ENCODE measurements at places on chromosomes 4 and X. TPM values are rescaled to one million over a fixed set of nuclear protein-coding genes. Genes with fewer than 3 reads are reported as not detected.

TCEANC gene
- 2.0 TPM for polyA plus RNA-seq

- H3K27me3 ChIP-seq, result no peaks in the 10 kb centered on the region
- no peaks in the 10 kb centered on the region for H3K4me1 ChIP-seq
- no peak overlapping the region for H3K4me3 ChIP-seq
- H3K27ac ChIP-seq, result no peak overlapping the region
- no peaks in the 10 kb centered on the region for H3K36me3 ChIP-seq
Observed at GRCh38 chr4:21856754-21857153, 91.8 kb downstream of the KCNIP4 start.

WDR17 gene
- 0.81 TPM for polyA plus RNA-seq

- H3K4me3 ChIP-seq, result no peak overlapping the region
- no peaks in the 10 kb centered on the region for H3K36me3 ChIP-seq
- no peaks in the 10 kb centered on the region for H3K27me3 ChIP-seq
- no peak for DNase-seq
- no peak overlapping the region for H3K27ac ChIP-seq
Observed at GRCh38 chr4:86974551-86974994, 39.8 kb downstream of the AFF1 start.

PNMA5 gene
- polyA plus RNA-seq, result not detected

DNA sequence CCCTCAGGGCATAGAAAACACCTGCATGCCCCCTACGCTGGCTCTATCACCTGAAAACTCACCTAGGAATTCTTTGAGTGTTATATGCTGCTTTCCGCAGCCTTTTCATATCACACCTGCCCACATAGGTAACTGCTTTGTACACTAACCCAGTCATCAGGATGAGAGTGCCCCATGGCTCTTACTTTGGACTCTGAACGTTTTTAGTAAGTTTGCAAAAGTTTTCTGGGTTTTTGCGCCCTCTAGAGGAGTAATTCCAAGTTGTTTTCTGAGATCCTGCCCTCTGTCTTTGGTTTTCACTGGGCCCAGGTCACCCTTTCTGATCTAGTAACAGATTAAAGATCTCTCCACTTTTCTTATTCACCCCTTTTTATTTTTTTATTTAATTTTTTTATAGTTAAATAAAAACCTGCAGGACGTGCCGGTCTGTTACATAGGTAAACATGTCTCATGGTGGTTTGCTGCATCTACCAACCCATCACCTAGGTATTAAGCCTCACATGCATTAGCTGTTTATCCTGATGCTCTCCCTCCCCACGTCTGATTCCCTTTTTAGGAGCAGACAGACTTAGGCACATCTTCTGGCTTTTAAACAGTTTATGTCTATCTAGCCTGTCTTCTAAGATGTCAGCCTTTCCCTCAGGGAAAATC, 139.2 kb downstream of the NWD2 start:
- no peaks in the 10 kb centered on the region for H3K36me3 ChIP-seq
- DNase-seq, result peak; percentile 37
- no peak overlapping the region for H3K4me3 ChIP-seq
- H3K27me3 ChIP-seq, result no peaks in the 10 kb centered on the region

DNA sequence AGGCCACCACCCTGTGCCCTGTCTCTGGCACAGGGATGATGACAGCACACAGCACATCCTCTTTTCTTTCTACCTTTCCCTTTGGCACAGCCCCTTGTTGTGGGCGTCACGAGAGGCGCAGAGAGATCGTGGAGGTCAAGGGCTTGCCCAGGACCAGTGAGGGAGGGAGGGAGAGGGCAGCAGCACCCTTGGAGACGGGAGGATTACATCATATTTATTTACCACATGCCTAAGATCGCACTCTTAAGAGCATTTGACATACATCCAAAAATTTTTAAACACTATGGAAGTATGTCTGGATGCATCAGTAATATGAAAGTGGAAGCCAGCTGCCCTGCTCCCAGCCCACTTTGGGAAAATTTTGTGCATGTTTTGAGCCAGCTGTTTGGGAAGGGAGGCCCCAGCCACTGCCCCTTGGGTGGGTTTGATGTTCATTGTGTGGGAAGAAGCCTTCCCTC, 12.7 kb downstream of the WFS1 start:
- peak overlapping the region; percentile 71 for H3K27ac ChIP-seq
- H3K27me3 ChIP-seq, result no peaks in the 10 kb centered on the region
- H3K4me3 ChIP-seq, result no peak overlapping the region
- H3K4me1 ChIP-seq, result peaks cover 11% of the 10 kb centered on the region
- H3K36me3 ChIP-seq, result no peaks in the 10 kb centered on the region
- no peak for DNase-seq

DNA sequence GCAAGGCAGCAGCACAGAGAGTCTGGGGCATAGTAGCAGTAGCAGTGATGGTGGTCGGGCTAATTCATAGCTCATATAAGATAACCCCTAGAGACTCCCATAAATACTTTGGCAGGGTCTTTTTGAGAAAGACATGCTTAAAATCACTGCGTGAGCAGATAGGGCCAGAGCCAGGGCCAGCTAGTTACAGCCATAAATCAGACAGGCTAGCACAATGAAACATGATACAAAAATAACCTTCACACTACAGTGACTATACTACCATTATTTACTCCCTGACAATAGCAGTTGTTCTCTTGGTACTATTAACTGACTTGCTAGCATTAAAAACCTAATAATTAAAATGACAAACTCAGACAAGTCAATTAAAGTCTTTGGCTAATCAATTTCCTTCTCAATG, 295.9 kb downstream of the SMARCA1 start:
- no peaks in the 10 kb centered on the region for H3K4me1 ChIP-seq
- H3K27ac ChIP-seq, result no peak overlapping the region
- H3K36me3 ChIP-seq, result no peaks in the 10 kb centered on the region
- H3K27me3 ChIP-seq, result no peaks in the 10 kb centered on the region
- no peak overlapping the region for H3K4me3 ChIP-seq
- no peak for DNase-seq

GRCh38 chr4:4601803-4602369, 60.0 kb upstream of the STX18 start:
- no peak overlapping the region for H3K4me3 ChIP-seq
- no peak overlapping the region for H3K27ac ChIP-seq
- H3K4me1 ChIP-seq, result no peaks in the 10 kb centered on the region
- H3K27me3 ChIP-seq, result no peaks in the 10 kb centered on the region

DNA sequence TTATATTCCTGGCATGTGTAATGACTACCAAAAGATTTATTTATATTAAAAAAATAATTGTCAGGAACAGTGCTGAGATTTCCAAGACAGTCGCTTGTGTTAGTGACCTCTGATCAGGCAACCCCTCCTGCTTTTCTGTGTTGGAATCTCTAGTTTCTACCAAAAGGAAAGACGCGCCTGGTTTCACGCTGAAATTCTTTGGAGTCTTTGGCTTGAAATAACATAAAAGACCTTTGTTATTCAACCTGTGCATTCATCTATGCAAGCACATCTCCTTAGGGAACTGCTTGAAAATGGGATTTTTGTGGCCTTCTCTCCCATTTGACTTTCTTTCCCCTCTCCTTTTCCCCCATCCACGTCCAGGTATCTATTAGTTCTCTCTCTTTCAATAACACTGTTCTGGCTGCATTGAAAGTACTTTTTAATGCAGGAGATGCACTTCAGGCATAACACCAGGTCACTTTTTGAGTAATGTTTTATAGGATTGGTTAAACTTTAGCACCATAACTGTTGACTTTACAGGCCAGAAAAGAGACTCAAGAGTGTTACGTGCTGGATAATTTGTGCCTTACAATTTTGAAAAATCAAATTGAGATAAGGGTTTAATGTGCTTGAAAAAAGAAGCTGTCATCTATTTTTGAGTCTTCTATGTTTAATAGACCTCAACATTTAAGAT, 172.7 kb downstream of the GPAT3 start:
- H3K4me1 ChIP-seq, result no peaks in the 10 kb centered on the region
- DNase-seq, result no peak
- H3K4me3 ChIP-seq, result no peak overlapping the region
- H3K27me3 ChIP-seq, result no peaks in the 10 kb centered on the region
- no peak overlapping the region for H3K27ac ChIP-seq

TMEM156 gene
- 1.0 TPM for polyA plus RNA-seq

GRCh38 chr4:123163501-123163900, 233.1 kb upstream of the SPRY1 start:
- DNase-seq, result no peak
- no peak overlapping the region for H3K4me3 ChIP-seq
- no peaks in the 10 kb centered on the region for H3K27me3 ChIP-seq
- H3K27ac ChIP-seq, result no peak overlapping the region
- no peaks in the 10 kb centered on the region for H3K4me1 ChIP-seq

GRCh38 chr4:138389976-138390685, 148.0 kb upstream of the SLC7A11 start:
- no peaks in the 10 kb centered on the region for H3K4me1 ChIP-seq
- H3K27ac ChIP-seq, result no peak overlapping the region
- DNase-seq, result no peak
- no peak overlapping the region for H3K4me3 ChIP-seq

- H3K4me3 ChIP-seq, result no peak overlapping the region
- H3K36me3 ChIP-seq, result no peaks in the 10 kb centered on the region
- H3K27me3 ChIP-seq, result no peaks in the 10 kb centered on the region
- H3K4me1 ChIP-seq, result no peaks in the 10 kb centered on the region
- no peak overlapping the region for H3K27ac ChIP-seq
Observed at GRCh38 chrX:85851418-85851817, 195.9 kb downstream of the CHM start.

DNA sequence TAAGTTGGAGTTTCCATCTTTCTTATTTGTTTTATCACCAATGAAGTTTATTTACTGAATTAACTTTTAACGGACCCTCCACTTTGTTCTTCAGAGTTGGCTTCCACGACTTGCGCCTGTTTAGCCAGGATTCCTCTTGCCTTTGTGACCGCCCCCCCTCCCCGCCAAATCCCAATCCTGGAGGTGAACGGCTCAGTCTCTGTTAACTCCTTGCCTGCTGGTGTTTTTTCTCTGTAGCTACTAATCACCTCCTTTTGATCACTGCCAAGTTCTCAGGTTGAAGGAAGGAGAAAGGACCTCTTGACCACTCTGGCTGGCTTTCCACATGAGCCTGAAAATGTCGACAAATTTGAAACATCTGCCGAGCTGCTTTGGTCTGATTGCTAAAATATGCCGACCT, 46.8 kb upstream of the BCOR start:
- H3K4me1 ChIP-seq, result peaks cover 25% of the 10 kb centered on the region
- DNase-seq, result no peak
- H3K27me3 ChIP-seq, result peaks cover 34% of the 10 kb centered on the region
- no peak overlapping the region for H3K27ac ChIP-seq

- no peak for DNase-seq
- no peaks in the 10 kb centered on the region for H3K36me3 ChIP-seq
- H3K27me3 ChIP-seq, result no peaks in the 10 kb centered on the region
Observed at GRCh38 chr4:112185334-112185733, 40.1 kb downstream of the FAM241A start.

DNA sequence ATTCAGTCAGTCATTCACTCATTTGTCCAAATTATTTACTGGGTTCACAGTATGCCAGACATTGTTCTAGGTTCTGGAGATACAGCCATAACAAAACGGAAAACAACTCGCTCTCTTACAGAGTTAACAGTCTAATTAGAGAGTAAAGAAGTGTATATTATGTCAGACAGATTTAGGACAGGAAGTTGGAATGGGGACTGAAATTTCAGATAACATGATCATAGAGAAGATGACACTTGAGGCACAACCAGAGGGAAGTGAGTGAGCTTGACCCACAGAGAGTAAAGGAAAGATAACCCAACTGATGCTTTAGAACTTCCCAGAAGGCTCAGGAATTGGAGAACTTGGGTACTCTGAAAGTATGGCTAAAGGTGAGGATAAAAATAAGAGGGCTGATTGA, 139.4 kb downstream of the ZAR1 start:
- DNase-seq, result no peak
- H3K27me3 ChIP-seq, result no peaks in the 10 kb centered on the region
- no peaks in the 10 kb centered on the region for H3K36me3 ChIP-seq
- no peak overlapping the region for H3K27ac ChIP-seq

DNA sequence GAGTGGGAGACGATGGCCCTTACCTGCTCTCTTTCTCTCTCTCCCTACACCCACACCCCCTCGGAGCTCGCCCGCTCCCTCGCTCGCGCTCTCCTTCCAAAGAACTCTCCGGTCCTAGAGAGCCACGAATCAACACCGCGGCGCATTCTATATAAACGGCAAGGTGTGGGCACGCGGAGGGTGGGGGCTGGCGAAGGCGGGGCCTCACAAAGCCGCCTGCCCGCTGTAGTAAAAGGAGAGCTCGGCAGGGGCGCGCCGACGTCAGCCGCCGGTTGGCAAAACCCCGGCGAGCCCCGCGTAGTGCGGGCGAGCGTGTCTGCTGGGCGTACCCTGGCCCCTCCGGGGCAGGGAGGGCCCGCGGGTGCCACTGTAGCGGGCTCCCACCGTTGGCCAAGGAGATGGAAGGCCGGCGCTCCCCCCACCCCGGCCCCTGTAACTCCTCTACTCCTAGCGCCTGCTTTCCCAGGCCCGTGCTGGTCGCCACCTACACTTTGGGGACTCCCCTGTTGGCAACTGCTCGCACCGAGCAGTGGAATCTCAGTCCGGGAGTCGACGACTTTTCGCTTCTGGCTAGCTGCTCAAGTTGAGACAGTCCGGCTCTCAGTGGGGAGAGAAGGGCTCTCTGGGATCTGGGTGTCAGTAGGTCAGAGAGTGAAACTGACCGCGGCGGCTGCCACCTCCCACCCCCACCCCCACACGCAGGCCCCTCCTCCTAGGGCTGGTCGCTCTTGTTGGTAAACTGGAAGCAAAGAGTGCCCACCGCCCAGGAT, 325.5 kb upstream of the F9 start:
- H3K27ac ChIP-seq, result no peak overlapping the region
- DNase-seq, result no peak
- no peaks in the 10 kb centered on the region for H3K4me1 ChIP-seq
- H3K36me3 ChIP-seq, result no peaks in the 10 kb centered on the region
- H3K27me3 ChIP-seq, result peaks cover 38% of the 10 kb centered on the region

CXCL3 gene
- 0.13 TPM for polyA plus RNA-seq

SH2D1A gene
- polyA plus RNA-seq, result 0.35 TPM

DNA sequence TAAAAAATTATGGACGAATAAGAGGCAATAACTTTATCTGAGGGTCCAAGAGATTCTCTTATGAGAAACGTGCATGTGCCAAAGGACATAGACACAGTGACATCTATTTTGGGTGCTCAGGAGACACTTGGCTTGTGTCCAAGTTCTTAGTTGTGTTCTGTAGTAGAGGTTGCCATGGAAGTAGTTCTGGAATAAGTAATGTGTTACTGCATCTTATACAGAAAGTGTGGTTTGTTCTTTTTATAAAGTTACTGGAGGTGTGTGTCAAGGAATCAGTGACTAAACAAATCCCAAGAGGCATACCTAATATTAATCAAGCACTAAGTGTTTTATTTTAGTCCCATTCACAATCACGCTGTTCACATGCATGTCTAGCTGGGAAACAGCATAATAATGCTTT, 305.7 kb downstream of the ARHGAP24 start:
- H3K4me1 ChIP-seq, result no peaks in the 10 kb centered on the region
- no peak overlapping the region for H3K4me3 ChIP-seq
- no peak for DNase-seq
- no peaks in the 10 kb centered on the region for H3K36me3 ChIP-seq
- H3K27ac ChIP-seq, result no peak overlapping the region
- H3K27me3 ChIP-seq, result no peaks in the 10 kb centered on the region

- no peak overlapping the region for H3K4me3 ChIP-seq
- no peak overlapping the region for H3K27ac ChIP-seq
- no peaks in the 10 kb centered on the region for H3K36me3 ChIP-seq
- DNase-seq, result no peak
- H3K27me3 ChIP-seq, result no peaks in the 10 kb centered on the region
Observed at GRCh38 chrX:44143061-44143602, 169.9 kb upstream of the NDP start.

UGT2B17 gene
- polyA plus RNA-seq, result not detected
